ENCODE measurements at places on chromosomes 5 and 9.

DNA sequence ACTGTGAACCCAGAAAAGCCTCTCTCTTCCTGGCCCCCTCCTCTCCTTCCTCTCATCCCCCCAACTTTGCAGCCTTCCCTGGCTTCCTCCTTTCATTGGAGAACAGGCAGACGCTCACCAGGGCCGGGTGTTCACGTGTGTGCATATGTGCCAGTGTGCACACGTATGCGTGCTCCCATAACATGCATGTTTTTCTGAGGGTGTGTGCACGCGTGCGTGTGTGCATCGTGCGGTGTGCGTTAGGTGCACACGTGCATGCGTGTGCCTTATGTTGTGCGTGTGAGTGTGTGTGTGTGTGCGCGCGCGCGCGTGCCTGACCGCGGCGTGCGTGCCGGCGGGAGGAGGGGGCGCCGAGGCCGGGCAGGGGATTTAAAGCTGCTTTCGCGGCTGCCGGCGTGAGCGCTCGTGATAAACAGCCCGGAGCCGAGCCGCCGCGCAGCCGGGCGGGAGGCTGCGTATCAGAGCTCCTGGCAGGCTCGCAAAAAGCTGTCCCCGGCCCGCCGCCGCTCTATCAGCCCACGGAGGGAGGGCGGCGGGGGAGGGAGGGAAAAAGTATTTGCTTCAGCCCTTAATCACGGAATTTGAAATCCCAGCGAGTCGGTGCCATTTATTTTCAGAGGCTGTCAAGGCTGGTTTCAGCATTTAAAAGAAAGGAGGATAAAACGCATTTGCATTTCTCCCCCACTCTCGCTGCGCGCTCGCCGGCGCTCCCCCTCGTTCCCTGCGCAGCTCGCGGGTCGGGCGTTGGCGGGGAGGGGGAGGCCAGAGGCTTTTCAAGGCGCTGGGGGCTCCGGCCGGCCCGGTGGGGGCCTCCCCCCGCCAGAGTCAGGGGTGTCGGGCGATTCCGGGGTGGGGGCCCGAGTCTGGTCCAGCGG, 183.9 kb downstream of the C9orf50 start:
- DNase-seq, result peak; percentile 32

GRCh38 chr5:112755703-112756102, 18.0 kb downstream of the APC start:
- DNase-seq, result no peak

DNA sequence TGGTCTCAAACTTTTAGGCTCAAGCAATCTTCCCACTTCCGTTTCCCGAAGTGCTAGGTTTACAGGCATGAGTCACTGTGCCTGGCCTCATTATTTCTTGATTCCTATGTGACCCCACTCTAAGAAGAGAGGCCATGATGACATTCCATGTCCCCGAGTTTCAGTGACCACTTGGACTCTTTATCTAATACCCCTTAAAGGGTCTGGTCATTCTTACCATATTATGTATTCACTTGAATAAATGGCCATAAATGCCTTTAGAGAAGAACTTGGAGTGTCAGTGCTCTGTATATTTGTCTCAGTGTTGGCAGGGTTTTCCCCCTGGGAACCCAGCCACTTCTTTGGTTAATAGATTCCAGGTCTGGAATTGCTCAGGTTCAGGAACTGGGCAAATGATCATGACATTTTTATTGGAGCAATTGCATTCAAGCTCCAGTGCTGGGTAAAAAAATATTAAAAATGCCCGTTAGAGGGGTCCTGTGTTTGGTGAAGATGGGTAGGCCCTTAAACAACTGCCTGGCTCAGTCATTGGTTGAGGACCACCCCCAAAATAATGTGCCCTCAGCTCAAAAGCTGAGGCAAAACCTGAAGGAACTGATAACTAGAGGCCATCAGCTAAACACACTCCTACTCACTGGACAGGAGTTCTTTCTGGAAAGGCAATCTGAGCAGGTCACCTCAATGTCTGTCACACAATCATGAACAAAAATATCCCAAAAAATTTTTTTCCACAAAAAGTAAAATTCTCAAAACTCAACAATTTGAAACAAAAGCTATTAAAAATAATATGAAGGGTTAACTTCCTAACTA, 186.6 kb upstream of the ZNF608 start:
- DNase-seq, result no peak

DNA sequence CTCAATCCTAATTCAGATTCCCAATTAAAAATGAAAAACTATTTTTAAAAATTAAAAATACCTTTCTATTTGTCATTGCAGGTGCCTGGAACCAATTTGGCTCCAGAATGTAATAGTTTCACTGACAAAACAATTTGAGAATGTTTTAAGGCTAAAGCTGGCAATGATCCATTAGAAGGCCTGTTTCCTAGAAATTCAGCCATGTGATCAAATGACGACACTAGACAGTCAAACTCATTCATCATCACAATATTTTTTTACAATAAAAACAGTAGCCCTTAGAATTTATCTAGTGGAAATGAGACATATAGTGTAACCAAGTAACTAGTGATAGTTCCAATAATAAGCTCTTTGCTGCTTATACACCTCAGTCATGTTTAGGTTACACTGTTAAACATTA, 75.4 kb upstream of the MAP3K1 start:
- DNase-seq, result no peak

DNA sequence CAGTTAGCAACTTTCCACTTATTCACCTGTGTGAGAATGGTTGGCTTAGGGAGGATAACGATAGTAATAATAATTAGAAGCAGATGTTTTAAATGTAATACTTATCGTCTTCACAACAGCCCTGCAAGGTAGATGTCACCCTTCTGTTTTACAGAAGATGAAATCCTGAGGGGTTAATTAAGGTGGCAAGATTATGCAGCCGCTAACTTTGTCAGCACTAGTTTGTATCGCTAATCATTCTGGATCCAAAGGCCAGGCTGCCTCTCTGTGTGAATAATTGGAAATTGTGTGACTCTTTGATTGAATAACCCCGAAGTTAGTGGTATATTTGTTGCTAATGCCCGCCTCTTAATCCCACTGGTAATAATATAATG, 635 bp downstream of the IFT74 start:
- no peak for DNase-seq

DNA sequence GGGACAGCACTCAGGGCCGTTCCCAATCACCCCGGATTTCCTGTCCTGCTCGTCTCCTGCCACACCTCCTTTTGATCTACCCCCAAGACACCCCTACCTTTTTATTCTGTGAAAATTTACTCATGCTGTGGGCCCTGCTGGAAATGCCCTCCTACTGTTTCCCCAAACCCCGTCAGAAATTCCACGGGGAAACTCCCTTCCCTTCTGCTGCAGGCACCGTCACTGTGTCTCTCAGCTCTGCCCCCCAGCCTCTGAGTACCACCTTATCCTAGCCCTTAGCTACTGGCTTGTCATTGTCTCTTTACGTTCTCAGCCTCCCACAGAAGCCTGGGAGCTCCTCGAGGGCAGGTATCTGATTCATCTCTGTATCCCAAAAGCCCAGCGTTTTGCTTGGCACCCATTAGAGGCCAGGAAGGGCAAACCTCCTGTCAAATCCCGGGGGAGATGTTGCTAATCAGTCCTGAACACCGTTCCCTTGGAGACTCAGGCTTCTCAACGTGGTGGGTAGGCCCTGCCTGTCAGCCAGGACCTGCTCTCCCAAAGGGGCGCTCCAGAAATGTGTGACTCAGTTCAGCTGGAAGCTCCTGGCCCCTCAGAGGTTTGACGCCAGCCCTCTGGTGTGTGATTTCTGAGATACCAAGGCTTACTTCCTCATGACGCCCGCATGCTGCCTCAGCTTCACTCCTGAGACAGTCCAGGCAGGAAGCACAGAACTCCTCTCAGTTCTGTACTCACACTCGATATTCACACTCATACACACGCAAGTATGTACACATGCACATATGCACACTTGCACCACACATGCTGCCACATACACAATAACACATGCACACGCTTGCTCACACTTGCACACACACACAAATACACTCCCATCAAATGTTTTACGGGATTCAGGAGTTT, 50.7 kb upstream of the GRHPR start:
- DNase-seq, result no peak

- no peak for DNase-seq
These were observed 79.0 kb upstream of the TMEM252 start for GRCh38 chr9:68619636-68620035.

DNA sequence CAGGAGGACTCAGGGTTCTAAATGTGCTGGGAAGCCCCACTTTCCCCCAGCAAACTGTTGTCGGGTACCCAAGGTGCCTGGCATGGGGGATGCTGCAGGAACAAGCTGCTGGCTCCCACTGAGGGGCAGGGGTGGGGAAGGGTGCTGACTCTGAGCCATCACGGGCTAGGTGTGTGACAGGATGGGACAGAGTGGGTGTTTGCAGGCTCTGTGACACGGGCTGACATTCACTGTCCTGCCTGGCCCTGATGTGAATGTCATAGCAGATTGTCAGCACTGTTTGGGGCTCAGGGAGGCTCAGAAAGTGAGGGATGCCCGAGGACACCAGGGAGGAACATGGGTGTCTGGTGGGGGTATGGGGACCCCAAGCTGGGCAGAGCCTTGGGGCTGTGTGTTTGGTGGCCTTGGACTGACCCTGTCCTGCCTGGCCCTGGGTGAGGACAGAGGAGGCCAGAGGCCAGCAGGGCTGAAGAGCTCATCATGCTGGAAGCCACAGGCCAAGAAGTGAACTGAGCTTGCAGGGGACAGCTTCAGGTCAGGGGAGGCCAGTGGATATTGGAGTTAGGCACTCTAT, 20.6 kb downstream of the WNK2 start:
- DNase-seq, result no peak

DNA sequence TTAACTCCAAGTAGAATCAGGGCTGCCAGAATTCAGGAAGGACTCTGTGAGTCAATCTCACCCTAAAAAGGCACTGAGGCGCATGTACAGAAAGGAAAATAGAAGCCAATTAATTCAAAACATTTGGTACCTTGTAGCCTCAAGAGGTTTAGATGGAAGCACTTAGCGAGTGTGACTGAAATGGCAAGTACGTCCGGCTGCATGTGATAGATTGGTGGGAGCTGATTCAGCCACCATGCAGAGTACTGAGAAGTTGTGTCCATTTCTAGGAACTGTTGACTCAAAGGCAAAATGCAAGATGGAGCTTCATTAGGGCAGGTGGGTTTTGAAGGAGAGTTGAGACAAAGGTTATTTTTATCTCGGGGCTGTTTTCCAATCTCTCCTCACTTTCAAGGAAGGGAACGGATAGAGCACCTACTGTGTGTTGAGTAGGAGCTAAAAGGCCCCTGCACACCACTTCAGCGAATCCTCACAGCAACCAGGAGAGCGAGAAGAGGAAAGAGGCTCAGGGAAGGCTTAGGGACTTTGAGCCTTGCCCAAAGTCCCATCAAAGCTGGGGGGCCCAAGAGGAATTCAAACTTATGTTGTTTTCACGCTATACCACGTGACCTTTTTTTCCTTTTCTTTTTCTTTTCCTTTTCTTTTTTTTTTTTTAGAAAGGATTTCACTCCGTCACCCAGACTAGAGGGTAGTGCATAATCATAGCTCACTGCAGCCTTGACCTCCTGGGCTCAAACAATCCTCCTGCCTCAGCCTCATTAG, 34.6 kb upstream of the CPEB4 start:
- DNase-seq, result no peak

GRCh38 chr5:144487761-144488160, 317.1 kb downstream of the KCTD16 start:
- no peak for DNase-seq
